ENCODE measurements at places on chromosomes 1 and 21.

GRCh38 chr1:21824926-21825325 is 12.9 kb downstream of the LDLRAD2 start:
- DNase-seq = no peak

DNA sequence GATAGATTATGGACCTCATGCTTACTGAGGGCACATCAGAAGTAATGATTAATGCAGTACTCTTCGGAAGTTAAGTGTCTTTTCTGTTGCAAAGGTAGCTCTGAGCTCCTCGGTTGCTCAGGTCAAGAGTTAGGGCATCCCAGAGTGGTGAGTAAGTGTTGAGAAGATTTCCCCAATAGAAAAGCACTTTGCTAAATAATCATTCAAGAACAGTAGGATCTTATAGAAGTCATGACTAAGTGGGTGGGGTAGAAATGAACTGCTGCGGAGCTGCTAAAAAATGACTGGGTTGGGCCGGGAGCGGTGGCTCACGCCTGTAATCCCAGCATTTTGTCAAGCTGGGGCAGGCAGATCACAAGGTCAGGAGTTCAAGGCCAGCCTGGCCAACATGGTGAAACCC is 648.6 kb upstream of the CAMK1G start:
- DNase-seq = no peak

DNA sequence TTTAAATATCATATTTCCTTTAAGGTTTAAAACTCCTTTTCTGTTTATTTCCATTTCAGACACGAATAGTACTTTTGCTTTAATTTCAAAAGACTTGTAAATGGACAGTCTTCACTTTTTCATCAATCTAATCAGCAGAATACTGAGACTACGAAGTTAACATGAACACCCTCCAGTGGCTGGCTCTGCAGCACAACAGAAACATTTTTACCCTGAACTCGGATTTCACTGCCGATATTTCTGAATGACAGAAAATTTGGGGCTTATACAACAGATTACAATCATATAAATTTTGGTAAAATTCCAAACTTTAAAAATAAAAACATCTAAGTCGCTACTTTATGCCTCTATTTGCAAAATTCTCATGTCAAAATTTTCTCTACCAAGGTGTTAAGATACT is 86.2 kb downstream of the AKT3 start:
- DNase-seq = no peak

- no peak for DNase-seq
These were observed 4.1 kb downstream of the ABCD3 start for GRCh38 chr1:94422115-94422820.
